ENCODE measurements at places on chromosomes 16 and 17.

DNA sequence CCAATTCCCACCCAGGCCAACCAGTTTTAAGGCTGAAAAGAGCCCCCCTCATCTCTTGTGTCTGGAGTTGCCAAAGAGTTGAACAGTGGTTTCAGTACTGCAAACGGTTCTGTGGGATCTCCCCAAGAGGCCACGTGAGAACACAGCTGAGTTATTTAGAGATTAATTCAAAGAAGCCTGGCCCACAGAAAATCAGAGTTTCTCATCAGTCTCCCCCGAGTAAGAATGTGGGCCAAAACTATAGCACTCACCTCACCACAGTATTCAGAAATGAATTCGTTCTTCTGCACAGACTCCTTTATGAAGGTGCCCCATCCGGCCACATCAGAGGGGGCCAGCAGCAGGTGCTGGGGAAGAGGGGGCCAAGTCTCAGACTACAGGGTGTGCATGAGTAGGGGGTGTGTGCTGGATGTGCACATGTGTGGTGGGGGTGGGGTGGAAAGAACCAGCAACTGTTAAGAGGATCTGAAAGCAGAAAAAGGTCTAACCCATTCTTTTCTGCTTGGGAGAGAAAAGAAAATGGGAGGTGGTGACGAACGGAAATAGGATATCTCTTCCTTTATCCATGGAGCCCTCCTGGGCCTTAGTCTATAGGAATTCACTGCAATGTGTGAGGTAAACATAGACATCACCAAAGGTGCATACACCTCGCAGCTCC, 22.6 kb downstream of the CNTNAP1 start:
- DNase-seq: no peak

- DNase-seq: no peak
These were observed 300.5 kb downstream of the CPPED1 start for GRCh38 chr16:12503191-12503590.

DNA sequence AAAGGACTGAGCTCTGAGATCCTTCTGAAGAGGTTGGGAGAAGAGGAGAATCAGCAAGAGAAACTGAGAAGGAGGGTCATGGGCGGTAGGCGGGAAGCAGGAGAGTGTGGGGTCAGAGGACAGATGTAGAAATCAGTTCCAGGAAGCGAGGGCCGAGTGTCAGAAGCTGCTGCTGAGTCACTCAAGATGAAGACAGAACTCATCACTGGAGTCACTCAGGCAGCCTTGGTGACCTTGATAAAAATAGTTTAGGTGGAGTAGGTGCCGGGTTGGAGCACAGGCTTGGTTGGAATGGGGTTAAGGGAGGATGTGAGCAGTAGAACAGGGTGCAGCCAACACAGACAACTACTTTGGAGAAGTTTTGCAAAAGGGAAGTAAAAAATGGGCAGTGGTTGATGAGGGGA, 6.1 kb upstream of the ITGAM start:
- no peak for DNase-seq

- DNase-seq: no peak
These were observed 1253.7 kb upstream of the CDH8 start for GRCh38 chr16:63289834-63290460.

DNA sequence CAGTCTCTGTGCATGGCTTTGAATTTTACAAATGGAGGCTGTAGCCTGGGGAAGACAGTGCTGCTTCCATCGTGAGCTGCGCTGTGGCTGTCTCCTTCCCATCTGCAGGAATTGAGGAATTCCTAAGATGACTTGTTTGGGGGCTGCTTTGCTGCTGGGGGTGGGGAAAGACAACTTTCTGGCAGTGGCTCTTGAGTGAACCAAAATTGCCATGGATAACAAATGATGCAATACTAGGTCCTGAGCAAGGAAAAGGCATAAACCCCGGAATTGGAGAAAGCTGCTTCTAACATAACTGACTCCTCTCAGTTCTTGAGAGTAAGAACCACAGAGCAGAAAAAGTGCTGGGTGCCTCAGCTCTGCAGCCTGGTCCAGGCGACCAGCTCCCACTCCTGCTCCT, 245.0 kb upstream of the RPL38 start:
- no peak for DNase-seq

- DNase-seq: no peak
These were observed 27.0 kb upstream of the RPTOR start for GRCh38 chr17:80517641-80518040.

DNA sequence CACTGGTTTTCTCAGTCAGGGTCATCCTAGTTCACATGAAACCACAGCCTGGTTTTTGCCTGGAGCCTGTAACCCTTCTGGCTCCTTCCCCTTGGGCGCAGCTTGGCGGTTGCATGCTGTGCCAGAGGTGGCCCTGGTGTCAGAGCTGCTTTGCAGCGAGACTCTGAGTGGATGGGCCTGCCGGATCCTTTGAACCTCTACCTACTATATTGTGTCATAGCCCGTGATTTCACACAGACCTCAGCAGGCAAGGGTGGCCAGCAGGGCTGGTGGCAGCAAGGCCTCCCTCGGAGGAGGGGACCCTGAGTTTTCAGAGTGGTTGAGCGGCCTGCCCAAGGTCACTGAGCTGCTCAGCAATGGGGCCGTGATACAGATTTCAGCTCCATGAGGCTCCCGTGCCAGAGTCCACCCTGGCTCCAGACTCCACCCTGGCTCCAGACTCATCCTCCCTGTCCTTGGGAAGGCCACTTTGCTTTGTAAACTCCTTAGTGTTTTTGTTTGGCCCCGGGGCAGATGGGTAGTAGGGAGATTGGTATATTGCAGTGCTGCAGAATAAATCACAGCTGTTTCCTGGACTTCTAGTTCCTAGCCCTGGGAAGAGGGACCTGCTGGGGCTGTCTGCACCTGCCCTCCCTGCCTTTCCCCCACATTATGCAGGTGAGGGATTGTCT, 9.7 kb downstream of the MPRIP start:
- DNase-seq: no peak

Data from stimulated activated CD4-positive, alpha-beta T cell treated with anti-CD3 and anti-CD28 coated beads, TNF-alpha, amount 100 ng/mL, for 4 hours (primary cell).